ENCODE measurements at places on chromosomes 3 and 15.
A peak's percentile ranks its signal among the peaks of the same experiment; 100 is the strongest.

DNA sequence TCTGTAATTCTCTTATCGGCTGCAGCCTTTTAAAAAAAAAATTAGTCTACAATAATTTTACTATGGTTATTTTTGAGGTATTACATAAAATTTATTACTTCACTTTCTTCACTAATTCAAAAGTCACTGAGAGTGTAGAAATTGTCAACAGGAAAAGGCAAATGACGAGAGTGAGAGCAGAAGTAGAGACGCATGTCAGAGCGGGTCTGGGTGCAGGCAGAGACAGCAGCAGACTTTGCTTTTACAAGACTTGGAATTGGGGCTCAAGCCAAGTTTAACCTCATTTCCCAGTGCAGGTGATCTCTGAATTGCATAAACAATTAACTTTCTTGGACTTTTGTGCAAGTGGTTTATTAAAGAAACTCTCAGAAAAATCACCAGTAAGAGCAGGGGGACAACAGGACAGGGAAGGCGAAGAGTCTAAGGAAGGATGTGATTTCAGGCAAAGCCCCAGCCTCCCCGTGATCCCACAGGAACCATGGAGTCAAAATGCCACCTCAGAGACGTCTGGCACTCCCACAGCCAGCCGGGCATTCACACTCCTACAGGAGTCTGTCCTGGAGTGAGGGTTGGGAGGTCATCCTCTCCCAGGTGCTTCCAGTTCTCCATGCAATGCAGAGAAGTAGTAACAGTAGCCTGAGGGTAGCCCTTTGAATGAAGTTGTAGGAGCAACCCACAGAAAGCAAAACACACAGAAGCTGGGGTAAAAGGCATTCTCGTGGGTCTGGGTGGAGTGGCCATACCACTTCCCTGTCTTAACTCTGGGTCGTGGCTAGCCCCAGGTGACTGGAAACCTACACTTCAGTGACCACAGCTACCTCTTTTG is 274.0 kb upstream of the TGFBR2 start:
- no peak overlapping the region for H3K27ac ChIP-seq
- H3K36me3 ChIP-seq: no peaks in the 10 kb centered on the region
- H3K4me3 ChIP-seq: no peak overlapping the region
- H3K4me1 ChIP-seq: no peaks in the 10 kb centered on the region
- H3K27me3 ChIP-seq: no peaks in the 10 kb centered on the region

DNA sequence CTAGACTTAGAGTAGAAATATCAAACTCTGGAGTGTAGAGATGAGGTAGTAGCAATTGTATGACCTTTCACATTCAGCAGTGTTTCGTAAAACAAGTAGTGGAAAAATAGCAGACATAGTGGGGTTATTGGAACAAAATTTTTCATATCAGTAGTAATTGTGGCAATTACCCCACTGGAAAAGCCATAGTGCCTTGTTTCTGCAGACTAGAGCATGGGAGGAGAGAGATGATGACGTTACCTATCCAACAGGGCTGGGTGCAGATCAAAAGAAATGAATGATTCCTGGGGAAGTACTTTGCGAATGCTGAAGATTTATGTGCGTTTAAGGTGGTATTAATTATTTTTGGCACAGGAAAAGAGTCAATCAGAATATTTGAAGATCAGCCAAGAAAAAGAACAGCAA is 147.0 kb upstream of the LRRFIP2 start:
- no peaks in the 10 kb centered on the region for H3K27me3 ChIP-seq
- DNase-seq: peak; percentile 21
- no peak overlapping the region for H3K27ac ChIP-seq
- H3K4me3 ChIP-seq: no peak overlapping the region
- H3K36me3 ChIP-seq: no peaks in the 10 kb centered on the region

DNA sequence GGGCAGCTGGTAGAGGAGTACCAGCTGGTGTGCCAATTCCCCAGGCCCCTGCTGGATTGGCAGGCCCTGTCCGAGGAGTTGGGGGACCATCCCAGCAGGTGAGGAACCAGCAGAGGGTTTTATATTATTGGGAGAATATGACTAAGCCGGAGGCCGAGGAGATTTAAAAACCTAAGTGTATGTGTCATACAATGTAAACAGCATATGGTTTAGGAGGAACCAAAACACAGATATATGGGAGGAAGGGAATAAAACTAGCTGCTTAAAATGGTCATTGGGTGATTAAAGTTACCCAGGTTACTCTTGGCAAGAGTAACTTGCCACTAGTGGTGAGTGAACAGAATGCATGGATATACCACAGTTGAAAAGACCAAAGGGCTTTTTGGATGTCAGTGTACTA is 22.1 kb downstream of the SNRPN start:
- H3K27ac ChIP-seq: no peak overlapping the region
- no peaks in the 10 kb centered on the region for H3K27me3 ChIP-seq
- H3K4me3 ChIP-seq: no peak overlapping the region
- H3K36me3 ChIP-seq: peaks cover 13% of the 10 kb centered on the region
- DNase-seq: no peak

DNA sequence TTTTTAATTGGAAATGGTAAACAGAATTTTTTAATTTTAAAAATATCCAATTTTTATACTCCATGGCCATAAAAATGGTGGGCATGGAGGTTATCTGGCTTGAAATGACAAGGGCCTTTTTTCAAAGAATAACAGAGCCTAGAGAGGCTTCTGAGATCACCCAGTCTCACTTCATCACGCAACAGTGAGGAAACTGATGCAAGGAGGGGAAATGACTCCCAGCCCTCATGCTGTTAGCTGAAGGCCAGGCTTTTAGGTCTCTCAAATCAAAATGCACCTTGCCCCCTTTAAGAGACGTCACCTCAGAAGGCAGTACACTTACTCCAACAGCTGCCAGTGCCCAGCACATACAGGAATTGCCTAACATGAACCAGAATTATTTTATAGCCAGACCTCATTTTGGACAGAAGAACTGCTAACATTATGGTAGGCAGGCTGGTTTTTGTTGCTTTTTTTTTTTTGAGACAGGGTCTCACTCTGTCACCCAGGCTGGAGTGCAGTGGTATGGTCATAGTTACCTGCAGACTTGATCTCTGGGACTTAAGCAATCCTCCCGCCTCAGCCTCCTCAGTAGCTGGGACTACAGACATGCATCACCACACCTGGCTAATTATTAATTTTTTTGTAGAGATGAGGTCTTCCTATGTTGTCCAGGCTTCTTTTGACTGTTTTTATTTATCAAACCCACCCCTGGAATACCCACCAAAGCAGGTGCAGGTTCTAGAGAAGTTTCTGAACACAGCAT is 9.1 kb downstream of the RAB43 start:
- H3K27me3 ChIP-seq: no peaks in the 10 kb centered on the region
- H3K27ac ChIP-seq: no peak overlapping the region
- no peak overlapping the region for H3K4me3 ChIP-seq
- no peaks in the 10 kb centered on the region for H3K4me1 ChIP-seq

- H3K36me3 ChIP-seq: no peaks in the 10 kb centered on the region
- no peak overlapping the region for H3K27ac ChIP-seq
- peak; percentile 54 for DNase-seq
- no peaks in the 10 kb centered on the region for H3K4me1 ChIP-seq
Observed at GRCh38 chr3:88005066-88005465, 53.7 kb downstream of the CGGBP1 start.

DNA sequence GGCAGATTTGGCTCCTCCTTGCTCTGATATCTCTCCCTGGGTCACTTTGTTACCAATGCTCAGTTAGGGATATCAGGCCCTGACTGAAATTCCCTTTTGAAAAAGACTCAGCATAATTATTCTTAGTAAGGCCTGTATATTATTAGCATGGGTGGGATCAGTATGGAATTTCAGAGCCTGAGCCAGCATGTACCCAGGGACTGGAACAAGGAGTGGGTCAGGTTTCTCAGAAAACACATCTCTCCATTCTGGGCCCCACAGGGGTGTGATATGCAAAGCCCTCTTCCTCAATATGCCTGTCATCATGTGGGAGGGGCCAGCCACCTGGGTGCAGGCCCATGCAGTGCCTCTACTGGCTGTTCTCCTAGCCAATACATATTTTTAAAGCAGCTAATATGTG is 423.2 kb downstream of the EPHB1 start:
- H3K4me3 ChIP-seq: no peak overlapping the region
- H3K27ac ChIP-seq: no peak overlapping the region
- H3K36me3 ChIP-seq: no peaks in the 10 kb centered on the region

GRCh38 chr3:156024904-156025533 is 95.4 kb upstream of the KCNAB1 start:
- no peaks in the 10 kb centered on the region for H3K36me3 ChIP-seq
- peak; percentile 17 for DNase-seq
- no peaks in the 10 kb centered on the region for H3K27me3 ChIP-seq
- H3K4me1 ChIP-seq: peaks cover 2% of the 10 kb centered on the region
- no peak overlapping the region for H3K4me3 ChIP-seq

DNA sequence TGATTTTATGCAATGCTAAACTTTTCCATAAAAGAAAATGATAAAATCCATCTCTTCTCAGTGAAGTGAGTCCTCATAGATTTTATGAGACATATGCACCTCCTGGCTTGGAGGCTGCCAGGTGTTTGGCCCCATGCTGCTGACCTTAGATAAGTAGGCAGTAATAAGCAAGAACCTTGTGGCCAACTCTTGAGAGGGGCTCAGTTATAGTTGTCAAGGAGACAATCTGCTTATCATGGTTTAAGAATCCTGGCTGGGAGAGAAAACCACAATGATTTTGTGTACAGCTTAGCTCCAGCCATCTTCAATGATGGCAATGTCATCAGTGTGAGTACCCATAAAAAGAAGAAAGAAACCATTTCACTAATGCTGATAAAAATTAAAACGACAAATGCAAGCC is 252.1 kb downstream of the CPNE4 start:
- H3K36me3 ChIP-seq: no peaks in the 10 kb centered on the region
- H3K4me1 ChIP-seq: no peaks in the 10 kb centered on the region

- no peaks in the 10 kb centered on the region for H3K36me3 ChIP-seq
- no peaks in the 10 kb centered on the region for H3K4me1 ChIP-seq
- H3K4me3 ChIP-seq: no peak overlapping the region
- no peak overlapping the region for H3K27ac ChIP-seq
Observed at GRCh38 chr3:147269907-147270306, 136.4 kb downstream of the ZIC4 start.

DNA sequence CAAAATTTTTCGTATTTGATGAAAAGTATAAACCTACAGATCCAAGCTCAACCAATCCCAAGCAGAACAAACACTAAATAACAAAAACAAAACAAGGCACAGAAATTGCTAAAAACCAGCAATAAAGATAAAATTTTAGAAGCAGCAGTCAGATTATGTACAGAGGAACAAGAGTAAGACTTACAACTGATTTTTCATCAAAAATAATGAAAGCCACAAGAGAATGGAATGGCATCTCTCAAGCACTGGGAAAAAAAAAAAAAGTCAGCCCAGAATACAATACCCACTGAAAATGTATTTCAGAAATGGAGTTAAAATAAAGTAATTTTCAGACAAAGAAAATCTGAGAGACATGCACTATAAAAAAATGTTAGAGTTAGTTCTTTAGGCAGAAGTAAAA is 27.0 kb downstream of the GPR156 start:
- H3K36me3 ChIP-seq: no peaks in the 10 kb centered on the region
- no peak for DNase-seq
- no peaks in the 10 kb centered on the region for H3K27me3 ChIP-seq
- no peak overlapping the region for H3K27ac ChIP-seq
- no peak overlapping the region for H3K4me3 ChIP-seq
- no peaks in the 10 kb centered on the region for H3K4me1 ChIP-seq

GRCh38 chr15:66834881-66835878 is 133.1 kb downstream of the SMAD6 start:
- peaks cover 20% of the 10 kb centered on the region for H3K4me1 ChIP-seq
- H3K36me3 ChIP-seq: no peaks in the 10 kb centered on the region
- H3K27ac ChIP-seq: peak overlapping the region; percentile 2
- DNase-seq: peak; percentile 69
- H3K4me3 ChIP-seq: no peak overlapping the region

GRCh38 chr3:48413086-48413485 is 16.8 kb downstream of the PLXNB1 start:
- H3K27ac ChIP-seq: no peak overlapping the region
- peaks cover 72% of the 10 kb centered on the region for H3K36me3 ChIP-seq
- H3K27me3 ChIP-seq: no peaks in the 10 kb centered on the region
- no peak overlapping the region for H3K4me3 ChIP-seq
- H3K4me1 ChIP-seq: no peaks in the 10 kb centered on the region

DNA sequence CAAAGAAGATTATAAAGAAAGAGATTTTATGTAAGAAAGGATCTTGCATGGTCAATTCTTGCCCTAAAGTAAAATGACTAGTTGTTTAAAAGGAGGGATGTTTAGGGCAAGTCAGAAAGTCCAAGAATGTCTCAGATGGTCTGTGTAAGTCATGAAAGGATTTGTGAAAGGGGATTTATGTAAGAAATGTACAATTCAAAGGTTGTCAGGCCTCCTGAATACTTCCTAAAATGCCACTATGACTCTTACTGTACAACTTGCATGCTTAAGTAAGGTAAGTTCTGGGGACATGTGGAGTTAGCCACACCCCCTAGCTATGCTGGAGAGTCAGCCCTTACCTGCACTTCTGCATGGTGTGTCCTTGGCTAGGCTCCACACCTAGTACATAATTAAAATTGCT is 328.9 kb upstream of the TGFBR2 start:
- no peaks in the 10 kb centered on the region for H3K27me3 ChIP-seq
- H3K4me1 ChIP-seq: no peaks in the 10 kb centered on the region
- DNase-seq: no peak
- H3K36me3 ChIP-seq: no peaks in the 10 kb centered on the region

GRCh38 chr15:101122806-101123205 is 129.0 kb downstream of the CHSY1 start:
- peaks cover 20% of the 10 kb centered on the region for H3K4me1 ChIP-seq
- no peak overlapping the region for H3K27ac ChIP-seq

GRCh38 chr3:107999215-107999775 is 91.5 kb downstream of the CD47 start:
- H3K4me1 ChIP-seq: no peaks in the 10 kb centered on the region
- H3K4me3 ChIP-seq: no peak overlapping the region
- no peak overlapping the region for H3K27ac ChIP-seq
- DNase-seq: no peak
- no peaks in the 10 kb centered on the region for H3K36me3 ChIP-seq

GRCh38 chr3:172140499-172141391 is 101.4 kb downstream of the FNDC3B start:
- H3K27ac ChIP-seq: peak overlapping the region; percentile 89
- no peak overlapping the region for H3K4me3 ChIP-seq
- peak; percentile 77 for DNase-seq
- peaks cover 29% of the 10 kb centered on the region for H3K4me1 ChIP-seq

- H3K27ac ChIP-seq: no peak overlapping the region
- H3K27me3 ChIP-seq: peaks cover 8% of the 10 kb centered on the region
- DNase-seq: peak; percentile 76
- no peak overlapping the region for H3K4me3 ChIP-seq
Observed at GRCh38 chr3:46705022-46705530, 3.9 kb downstream of the TMIE start.

GRCh38 chr3:54259636-54260035 is 137.3 kb downstream of the CACNA2D3 start:
- no peak overlapping the region for H3K27ac ChIP-seq
- no peaks in the 10 kb centered on the region for H3K4me1 ChIP-seq
- H3K4me3 ChIP-seq: no peak overlapping the region
- H3K36me3 ChIP-seq: no peaks in the 10 kb centered on the region
- no peaks in the 10 kb centered on the region for H3K27me3 ChIP-seq

Measured in lung (tissue), 17 donors.